ENCODE measurements at places on chromosomes 16 and 17.

GRCh38 chr17:58734040-58734439 is 21.6 kb upstream of the PPM1E start:
- DNase-seq: no peak

DNA sequence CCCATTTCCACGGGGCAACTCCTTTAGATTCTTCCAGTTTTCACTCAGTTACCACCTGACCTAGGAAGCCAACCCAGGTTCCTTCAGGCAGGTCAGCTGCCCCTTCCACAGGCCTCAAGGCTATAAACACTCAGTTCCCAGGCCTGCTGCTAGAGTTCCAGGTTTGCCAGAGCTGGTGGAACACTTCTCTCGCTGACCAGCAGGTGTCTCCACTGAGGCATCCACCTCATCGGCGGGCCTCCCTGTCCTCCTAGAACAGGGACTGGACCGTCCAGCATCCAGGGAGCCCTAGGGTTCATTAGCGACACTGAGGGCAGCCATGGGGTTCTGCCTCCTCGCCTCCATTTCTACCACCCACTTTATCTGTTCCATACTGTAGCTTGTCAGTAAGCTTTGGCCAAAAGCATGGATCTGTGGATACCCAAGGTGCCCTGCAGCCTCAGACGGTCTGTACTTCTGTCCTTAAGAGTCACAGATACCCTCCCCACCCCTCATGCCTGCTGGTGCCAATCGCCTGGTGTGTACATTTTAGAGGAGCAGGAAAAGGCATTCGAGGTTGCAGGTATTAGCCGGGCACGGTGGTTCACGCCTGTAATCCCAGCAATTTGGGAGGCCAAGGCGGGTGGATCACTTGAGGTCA is 29.0 kb downstream of the PIMREG start:
- DNase-seq: peak; percentile 35

DNA sequence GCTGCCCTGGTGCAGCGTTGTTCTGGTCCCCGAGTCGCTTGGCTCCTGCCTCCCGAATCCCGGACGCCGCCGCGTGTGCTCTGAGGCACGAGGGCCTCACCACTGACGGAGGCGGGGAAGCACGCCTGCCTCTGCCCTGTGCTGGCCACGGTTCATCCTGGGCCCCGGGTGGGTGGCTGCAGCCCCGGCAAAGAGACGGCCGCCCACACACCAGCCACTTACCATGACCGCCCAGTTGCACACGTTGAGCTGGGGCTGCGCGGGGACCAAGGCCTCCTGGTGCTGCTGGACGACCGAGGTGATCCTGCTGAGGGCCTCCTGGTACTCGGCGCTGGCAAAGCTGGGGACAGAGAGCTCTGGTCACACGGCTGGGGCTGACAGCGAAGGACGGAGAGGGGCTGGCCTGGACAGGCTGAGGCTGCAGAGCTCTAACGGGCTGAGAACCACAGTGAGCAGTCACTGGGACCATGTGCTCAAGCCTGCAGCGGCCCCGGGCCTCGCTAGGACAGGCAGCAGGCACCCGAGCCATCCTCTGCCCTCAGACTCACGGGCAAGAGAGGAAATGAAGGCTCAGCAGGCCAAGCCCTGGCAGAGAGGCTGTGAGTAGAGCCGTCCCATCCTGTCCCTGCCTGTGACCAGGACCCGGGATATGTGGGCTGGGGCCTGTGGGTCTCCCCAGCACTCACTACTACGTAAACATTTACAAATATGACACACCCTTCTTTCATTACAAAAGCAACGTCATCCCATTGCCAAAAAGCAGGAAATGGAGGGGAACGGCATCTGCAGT is 6.3 kb upstream of the APRT start:
- no peak for DNase-seq

DNA sequence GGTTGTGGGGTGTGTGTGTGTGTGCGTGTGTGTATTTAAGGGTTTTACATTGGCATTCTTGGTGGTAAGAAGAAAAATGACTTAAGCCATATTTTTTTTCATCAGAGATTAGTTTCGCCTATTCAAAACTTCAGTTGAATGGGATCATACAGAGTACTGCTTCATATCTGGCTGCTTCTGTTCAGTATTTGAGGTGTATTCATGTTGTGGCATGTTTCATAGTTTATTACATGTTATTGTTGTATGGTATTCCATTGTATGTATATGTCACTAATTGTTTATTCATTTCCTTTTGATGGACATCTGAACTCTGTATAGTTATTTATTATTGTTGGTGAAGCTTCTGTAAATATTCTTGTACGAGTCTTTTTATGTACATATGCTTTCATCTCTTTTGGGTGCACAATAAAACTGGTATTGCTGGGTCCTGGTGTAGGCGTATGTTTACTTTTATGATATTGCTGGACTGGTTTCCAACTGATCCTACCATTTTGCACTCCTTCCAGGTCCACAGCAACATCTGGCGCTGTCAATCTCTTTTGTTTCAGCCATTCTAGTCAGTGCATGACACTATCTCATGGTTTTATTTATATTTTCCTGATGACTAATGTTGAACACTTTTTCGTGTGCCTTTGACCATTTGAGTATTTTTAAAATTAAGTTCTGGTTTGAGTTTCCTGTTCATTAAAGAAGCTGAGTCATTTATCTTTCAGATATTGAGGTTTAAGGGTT is 77.4 kb upstream of the MAF start:
- DNase-seq: no peak

GRCh38 chr16:29811170-29811895 is 660 bp upstream of the PRRT2 start:
- peak; percentile 62 for DNase-seq

DNA sequence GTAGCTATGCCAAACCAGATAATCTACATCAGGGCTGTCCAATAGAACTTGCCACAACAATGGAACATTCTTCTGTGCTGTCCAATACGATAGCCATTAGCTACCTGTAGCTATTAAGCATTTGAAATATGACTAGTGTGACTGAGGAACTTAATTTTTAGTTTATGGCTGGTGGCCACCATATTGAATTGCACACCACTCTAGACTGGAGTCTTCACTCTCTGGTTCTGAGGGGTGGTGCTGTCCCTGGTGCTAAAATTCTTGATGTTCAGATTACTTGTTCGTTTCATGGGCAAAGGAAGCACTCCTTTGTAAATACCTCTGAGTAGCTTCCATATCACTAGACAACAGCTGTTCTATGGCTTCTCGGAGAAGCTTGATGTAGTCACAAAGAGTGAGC is 296.6 kb downstream of the NPIPA8 start:
- no peak for DNase-seq

DNA sequence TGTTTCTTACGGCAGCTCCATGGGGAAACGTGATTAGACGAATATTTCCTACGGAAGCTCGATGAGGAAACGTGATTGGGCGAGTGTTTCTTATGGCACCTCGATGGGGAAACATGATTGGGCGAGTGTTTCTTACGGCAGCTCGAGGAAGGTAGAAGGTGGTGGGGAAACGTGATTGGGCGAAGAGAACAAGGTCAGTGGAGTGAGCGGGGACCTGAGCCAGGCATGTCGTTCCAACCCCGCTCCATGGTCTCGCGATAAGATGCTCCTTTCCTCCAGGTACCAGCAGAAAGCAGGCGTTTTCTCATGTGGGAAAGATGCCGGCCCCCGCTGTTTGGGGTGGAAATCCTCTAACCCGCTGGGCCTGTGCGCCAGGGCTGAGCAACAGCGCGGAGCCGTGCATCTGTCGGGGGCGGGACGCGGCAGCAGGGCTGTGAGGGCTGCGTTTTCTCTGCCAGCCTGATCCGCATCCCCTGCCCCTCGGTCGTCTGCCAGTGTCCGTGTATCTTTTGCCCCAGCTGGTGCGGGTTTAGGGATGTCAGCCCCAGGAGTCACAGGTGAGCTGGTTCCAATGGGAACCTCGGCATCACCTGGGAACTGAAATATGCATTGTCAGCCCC is 25.6 kb upstream of the DOC2B start:
- DNase-seq: no peak

- no peak for DNase-seq
Observed at GRCh38 chr16:3459401-3460090, 16.1 kb downstream of the NAA60 start.

- DNase-seq: no peak
Observed at GRCh38 chr17:35743626-35744328, 9.3 kb downstream of the GAS2L2 start.

GRCh38 chr16:14462811-14463210 is 167.2 kb downstream of the PARN start:
- DNase-seq: no peak

DNA sequence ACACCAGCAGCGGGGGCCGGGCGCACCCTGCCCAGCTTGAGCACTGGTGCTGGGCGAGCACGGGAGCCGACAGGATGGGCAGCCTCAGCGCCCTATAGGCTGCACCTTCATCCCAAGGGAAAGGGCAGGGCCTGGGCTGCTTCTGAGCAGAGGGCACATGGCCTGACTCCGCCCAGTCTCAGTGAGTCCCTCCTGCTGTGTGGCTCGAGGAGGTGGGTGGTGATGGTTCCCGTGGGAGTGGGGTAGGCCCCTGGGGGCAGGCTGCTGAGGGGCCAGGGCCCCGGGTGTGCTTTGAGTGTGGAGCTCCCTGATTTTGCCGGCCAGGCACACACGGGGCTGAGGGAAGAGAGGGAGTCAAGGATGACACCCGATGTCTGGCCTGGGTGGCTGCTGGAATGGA is 37.9 kb downstream of the TSC2 start:
- no peak for DNase-seq

- no peak for DNase-seq
Observed at GRCh38 chr16:13793841-13794409, 126.0 kb upstream of the ERCC4 start.

DNA sequence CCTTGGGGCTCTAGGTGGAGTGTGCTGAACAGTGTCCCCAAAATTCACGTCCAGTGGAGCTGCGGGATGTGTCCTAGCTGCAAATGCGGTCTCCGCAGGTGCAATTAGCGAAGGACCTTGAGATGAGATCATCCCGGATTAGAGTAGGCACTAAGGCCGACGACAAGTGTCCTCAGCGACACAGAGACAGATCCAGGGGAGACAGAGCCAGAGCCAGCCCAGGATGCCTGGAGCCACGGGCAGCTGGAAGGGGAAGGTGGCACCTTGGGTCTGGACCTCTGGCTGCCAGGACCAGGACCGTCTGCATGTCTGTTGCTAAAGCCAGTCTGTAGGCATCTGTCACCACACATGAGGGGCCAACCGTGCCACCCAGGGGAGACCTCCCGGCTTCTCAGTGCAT is 24.5 kb downstream of the SLC7A5 start:
- DNase-seq: no peak

Data from stimulated activated CD8-positive, alpha-beta memory T cell treated with anti-CD3 and anti-CD28 coated beads, Interleukin-12 subunit alpha, Interleukin-12 subunit beta, amount 100 ng/mL, for 4 hours (primary cell).